ENCODE measurements at places on chromosomes 6 and 20. TPM values are rescaled to one million over a fixed set of nuclear protein-coding genes. Genes with fewer than 3 reads are reported as not detected.

The BAG2 gene
- total RNA-seq: 9.5 TPM

The APOBEC2 gene
- 2.5 TPM for total RNA-seq

The SLC26A8 gene
- 1.4 TPM for total RNA-seq

The RIN2 gene
- 36.7 TPM for total RNA-seq

The TCF19 gene
- total RNA-seq: 19.3 TPM

The SRMS gene
- not detected for total RNA-seq

The FBXO30 gene
- total RNA-seq: 17.1 TPM

The COL9A3 gene
- 7.9 TPM for total RNA-seq

All from Caco-2 (cell line).